ENCODE measurements at places on chromosomes 4 and X. TPM values are rescaled to one million over a fixed set of nuclear protein-coding genes. Genes with fewer than 3 reads are reported as not detected.

The SLC38A5 gene
- 2.2 TPM for total RNA-seq

The MFAP3L gene
- 1.1 TPM for total RNA-seq

The AMBN gene
- not detected for total RNA-seq

The CAPN6 gene
- total RNA-seq = not detected

The BEND4 gene
- not detected for total RNA-seq

The NOX1 gene
- total RNA-seq = not detected

The TSC22D3 gene
- 14.5 TPM for total RNA-seq

The NAAA gene
- 28.9 TPM for total RNA-seq

The UGT2B10 gene
- not detected for total RNA-seq

The GLRB gene
- 8.2 TPM for total RNA-seq

The GYPA gene
- not detected for total RNA-seq

The ERVMER34-1 gene
- total RNA-seq = not detected

The SLITRK4 gene
- total RNA-seq = 7.0 TPM

The GAB3 gene
- 0.44 TPM for total RNA-seq

The KLHL13 gene
- total RNA-seq = 0.14 TPM

The RBMXL3 gene
- not detected for total RNA-seq

The NXF2 gene
- not detected for total RNA-seq

The IL13RA1 gene
- 51.6 TPM for total RNA-seq

The PDK3 gene
- 5.3 TPM for total RNA-seq

The EFHC2 gene
- total RNA-seq = 0.66 TPM

The ENPEP gene
- 1.1 TPM for total RNA-seq

The TLR7 gene
- under 0.01 TPM for total RNA-seq

The FAM184B gene
- not detected for total RNA-seq

The LRP2BP gene
- total RNA-seq = 0.43 TPM

The FOXP3 gene
- not detected for total RNA-seq

The ZNF41 gene
- total RNA-seq = 10.0 TPM

The HSFX3 gene
- not detected for total RNA-seq

The RBM46 gene
- total RNA-seq = not detected

The RTL3 gene
- total RNA-seq = not detected

The ENOPH1 gene
- 41.7 TPM for total RNA-seq

The TCEAL6 gene
- not detected for total RNA-seq

The ASB5 gene
- total RNA-seq = 2.2 TPM

The TENM3 gene
- 23.0 TPM for total RNA-seq

The TACR3 gene
- total RNA-seq = not detected

The MAGEA4 gene
- total RNA-seq = not detected

The PASD1 gene
- not detected for total RNA-seq

The SRPX2 gene
- total RNA-seq = 73.2 TPM

The MAGIX gene
- total RNA-seq = 1.1 TPM

The ASB9 gene
- 1.6 TPM for total RNA-seq

The PAGE1 gene
- not detected for total RNA-seq

The HSPA4L gene
- 1.8 TPM for total RNA-seq

The SPANXA2 gene
- total RNA-seq = not detected

The TLL1 gene
- total RNA-seq = 0.22 TPM

The DGAT2L6 gene
- total RNA-seq = not detected

The HSD17B13 gene
- 0.22 TPM for total RNA-seq

The CXCL3 gene
- total RNA-seq = 19.7 TPM

The POLN gene
- 1.1 TPM for total RNA-seq

The CLDN22 gene
- not detected for total RNA-seq

The RGN gene
- 1.1 TPM for total RNA-seq

The NWD2 gene
- total RNA-seq = not detected

The NHSL2 gene
- 1.4 TPM for total RNA-seq

The ARR3 gene
- not detected for total RNA-seq

The NIPAL1 gene
- 0.66 TPM for total RNA-seq
